ENCODE measurements at places on chromosomes 3 and 15.
A peak's percentile ranks its signal among the peaks of the same experiment; 100 is the strongest.

DNA sequence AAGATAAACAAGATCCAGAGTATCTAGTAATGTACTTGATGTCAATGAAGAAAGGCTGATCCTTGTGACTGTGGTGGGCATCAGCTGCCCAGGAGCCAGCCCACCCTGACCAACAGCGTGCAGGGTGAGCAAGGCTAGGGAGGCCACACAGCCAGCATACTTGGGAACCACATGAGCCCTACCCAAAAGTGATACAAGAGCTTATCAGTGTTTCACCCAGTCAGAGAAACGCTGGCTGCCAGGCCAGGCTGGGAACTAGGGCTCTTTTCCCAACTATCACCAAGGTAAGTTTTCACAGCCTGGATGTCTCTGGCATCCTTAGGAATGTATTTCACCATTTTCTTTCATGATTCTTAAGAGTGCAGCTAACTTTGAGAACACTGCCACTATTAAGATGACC is 24.9 kb downstream of the CHAC1 start:
- DNase-seq, result no peak

DNA sequence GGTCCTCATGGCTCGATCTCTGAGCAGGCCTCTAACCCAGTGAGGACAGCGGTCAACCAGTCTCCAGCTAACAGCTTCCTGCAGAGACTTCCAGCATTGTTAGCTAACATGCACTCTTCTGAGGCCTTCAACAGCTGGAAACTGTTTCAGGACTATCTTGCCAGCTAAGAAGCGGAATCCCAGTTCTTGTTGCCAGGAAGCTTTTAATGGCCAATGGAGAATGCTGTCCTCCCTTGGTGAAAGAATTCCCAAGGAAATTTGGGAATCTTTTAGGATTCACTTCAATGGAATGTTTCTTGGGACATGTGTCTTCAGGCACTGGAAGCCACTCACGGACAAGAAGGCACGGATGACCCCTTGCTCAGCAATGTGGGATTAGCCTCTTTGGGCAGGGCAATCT is 91.7 kb downstream of the CEMIP start:
- DNase-seq, result no peak

DNA sequence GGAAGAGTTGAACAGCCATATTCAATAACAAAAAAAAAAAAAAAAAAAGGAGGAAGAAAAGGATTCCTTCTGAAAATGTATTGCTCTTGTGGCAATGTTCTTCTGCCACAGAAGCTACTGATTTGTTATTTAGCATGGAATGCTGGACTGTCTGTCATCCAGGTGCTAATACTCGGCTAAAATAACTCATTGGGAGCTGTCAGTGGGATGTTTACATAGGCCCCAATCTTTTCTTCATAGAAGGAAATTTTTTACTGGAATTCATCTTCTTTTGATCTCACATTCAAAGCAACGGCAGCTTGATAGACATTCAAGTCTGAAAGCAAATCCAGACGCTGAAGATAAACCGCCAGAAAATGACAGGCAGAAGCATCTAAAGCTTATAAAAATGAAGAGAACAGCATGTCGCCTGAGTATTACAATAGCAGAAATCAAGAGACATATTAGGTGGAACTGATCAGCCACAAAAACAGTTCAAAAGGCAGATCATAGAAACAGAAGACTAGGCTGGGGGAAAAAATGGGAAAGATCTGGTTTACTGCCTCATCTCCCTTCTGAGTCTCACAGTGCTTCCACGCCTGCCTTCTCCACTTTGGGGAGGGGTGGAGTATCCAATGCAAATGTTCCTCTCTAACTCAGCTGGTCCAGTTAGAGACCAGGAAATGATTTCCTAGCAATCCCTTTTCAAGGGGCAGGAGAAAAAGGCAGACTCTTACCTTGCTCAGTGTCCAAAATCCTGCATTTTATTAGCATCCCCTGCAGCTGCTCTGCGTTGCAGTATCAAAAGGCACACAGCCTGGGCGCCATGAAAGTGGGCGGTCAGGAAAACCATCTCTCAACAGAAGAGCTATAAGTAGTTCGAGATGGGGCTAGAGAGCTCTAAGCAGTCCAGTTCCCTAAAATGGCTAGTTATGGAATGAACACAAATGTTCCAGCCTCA is 451.9 kb downstream of the FOXP1 start:
- no peak for DNase-seq

GRCh38 chr15:80492409-80492808 is 88.2 kb downstream of the ARNT2 start:
- DNase-seq, result no peak

- DNase-seq, result peak; percentile 28
Measured at GRCh38 chr15:42157981-42158765, 1.7 kb upstream of the PLA2G4F start.
